Aortic smooth muscle cell (primary cell): ENCODE measurements at places on chromosomes 6 and 20. TPM values are rescaled to one million over a fixed set of nuclear protein-coding genes. Genes with fewer than 3 reads are reported as not detected.

CYP39A1 gene
- 0.44 and 0.53 TPM in 2 replicates for total RNA-seq

CEP43 gene
- 20.2 and 21.1 TPM in 2 replicates for total RNA-seq

AGER gene
- 0.13 and 0.37 TPM in 2 replicates for total RNA-seq

BTNL2 gene
- total RNA-seq = not detected in 2 replicates

LINC00237 gene
- total RNA-seq = not detected in 2 replicates

IMPG1 gene
- total RNA-seq = not detected in 2 replicates

FKBP1A gene
- 143 and 176 TPM in 2 replicates for total RNA-seq

SLC52A3 gene
- not detected in 2 replicates for total RNA-seq

CST2 gene
- total RNA-seq = 2.8 and 10.8 TPM in 2 replicates

HEY2 gene
- total RNA-seq = 1.1 and 1.7 TPM in 2 replicates

TMEM244 gene
- not detected in 2 replicates for total RNA-seq

DEFB124 gene
- not detected in 2 replicates for total RNA-seq

CLPSL1 gene
- not detected in 2 replicates for total RNA-seq

IL17A gene
- total RNA-seq = not detected in 2 replicates

PPP1R16B gene
- total RNA-seq = 0.75 and 1.5 TPM in 2 replicates

KIZ gene
- total RNA-seq = 9.4 and 12.0 TPM in 2 replicates

DXO gene
- total RNA-seq = 9.8 and 10.2 TPM in 2 replicates

APOBEC2 gene
- total RNA-seq = not detected in 2 replicates

BPI gene
- 0.50 and 0.79 TPM in 2 replicates for total RNA-seq

FOXF2 gene
- total RNA-seq = 0.26 and 0.31 TPM in 2 replicates

IL17F gene
- total RNA-seq = not detected in 2 replicates

GFOD1 gene
- total RNA-seq = 1.6 and 2.9 TPM in 2 replicates

BHLHE23 gene
- not detected in 2 replicates for total RNA-seq

EYS gene
- under 0.01 TPM in 2 replicates for total RNA-seq

SLC22A3 gene
- 0.92 and 3.4 TPM in 2 replicates for total RNA-seq

BAK1 gene
- 10.8 and 12.6 TPM in 2 replicates for total RNA-seq

OR2H2 gene
- total RNA-seq = not detected in 2 replicates

GABRR1 gene
- total RNA-seq = not detected in 2 replicates

ZNF165 gene
- total RNA-seq = 0.26 and 0.44 TPM in 2 replicates

ELOVL4 gene
- total RNA-seq = 2.8 and 3.3 TPM in 2 replicates

C20orf204 gene
- 0.75 and 1.1 TPM in 2 replicates for total RNA-seq

RBBP8NL gene
- not detected in 2 replicates for total RNA-seq

SIRPB1 gene
- total RNA-seq = not detected in 2 replicates

PHACTR3 gene
- not detected in 2 replicates for total RNA-seq

HLA-E gene
- total RNA-seq = 199 and 242 TPM in 2 replicates

NRSN2 gene
- total RNA-seq = 13.3 and 15.9 TPM in 2 replicates

BRPF3 gene
- 7.7 and 10.7 TPM in 2 replicates for total RNA-seq

TMC2 gene
- total RNA-seq = not detected in 2 replicates

RHAG gene
- 0.06 TPM in 1 of 2 replicates, not detected in the other for total RNA-seq

TAP2 gene
- total RNA-seq = 21.3 and 21.8 TPM in 2 replicates

FNDC1 gene
- under 0.01 TPM in 1 of 2 replicates, not detected in the other for total RNA-seq
